ENCODE measurements at places on chromosomes 4 and X.

- no peak for DNase-seq
Observed at GRCh38 chrX:14356401-14356800, 172.9 kb upstream of the GLRA2 start.

GRCh38 chr4:41446391-41446790 lies 91.6 kb upstream of the LIMCH1 start:
- DNase-seq, result no peak

GRCh38 chrX:69993494-69993893 lies 56.2 kb downstream of the AWAT2 start:
- no peak for DNase-seq

GRCh38 chr4:96305030-96305429 lies 465.1 kb downstream of the PDHA2 start:
- no peak for DNase-seq

- no peak for DNase-seq
Observed at GRCh38 chr4:145829629-145830395, 108.8 kb downstream of the ZNF827 start.

GRCh38 chrX:39298821-39299220 lies 497.6 kb downstream of the MID1IP1 start:
- DNase-seq, result no peak

DNA sequence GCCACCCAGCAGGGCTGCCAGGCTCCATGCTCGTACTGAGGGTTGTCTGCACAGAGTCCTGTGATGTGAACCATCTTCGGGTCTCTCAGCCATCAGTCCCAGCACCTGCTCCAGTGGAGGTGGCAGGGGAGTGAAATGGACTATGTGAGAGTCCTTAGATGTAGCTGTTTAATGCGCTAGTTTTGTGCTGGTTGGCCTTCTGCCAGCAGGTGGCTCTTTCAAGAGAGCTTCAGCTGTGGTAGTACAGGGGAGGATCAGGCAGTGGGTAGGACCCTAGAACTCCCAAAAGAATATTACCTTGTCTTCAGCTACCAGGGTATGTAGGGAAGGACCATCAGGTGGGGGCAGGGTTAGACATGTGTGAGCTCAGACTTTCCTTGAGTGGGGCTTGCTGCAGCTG lies 1066.0 kb downstream of the GLUD2 start:
- DNase-seq, result no peak

DNA sequence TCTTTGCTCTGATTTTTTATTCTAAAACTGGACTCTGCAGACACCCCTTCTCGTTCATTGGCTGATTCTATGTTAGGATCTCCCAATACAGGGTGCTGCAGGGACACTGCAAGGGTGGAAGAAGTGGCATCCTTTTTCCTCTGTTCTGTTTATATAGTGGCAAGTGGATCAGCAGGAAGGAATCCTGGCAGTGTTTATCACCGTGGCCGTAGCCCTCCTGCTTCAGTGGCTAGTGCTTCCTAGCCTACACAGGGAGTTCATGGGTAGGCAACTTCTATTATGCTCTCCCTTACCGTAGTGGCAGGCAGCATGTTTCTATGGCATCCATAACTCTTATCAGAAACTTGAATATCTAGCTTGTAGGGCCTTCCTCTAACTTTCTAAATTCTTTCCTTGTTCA lies 6.4 kb upstream of the AP1AR start:
- no peak for DNase-seq

DNA sequence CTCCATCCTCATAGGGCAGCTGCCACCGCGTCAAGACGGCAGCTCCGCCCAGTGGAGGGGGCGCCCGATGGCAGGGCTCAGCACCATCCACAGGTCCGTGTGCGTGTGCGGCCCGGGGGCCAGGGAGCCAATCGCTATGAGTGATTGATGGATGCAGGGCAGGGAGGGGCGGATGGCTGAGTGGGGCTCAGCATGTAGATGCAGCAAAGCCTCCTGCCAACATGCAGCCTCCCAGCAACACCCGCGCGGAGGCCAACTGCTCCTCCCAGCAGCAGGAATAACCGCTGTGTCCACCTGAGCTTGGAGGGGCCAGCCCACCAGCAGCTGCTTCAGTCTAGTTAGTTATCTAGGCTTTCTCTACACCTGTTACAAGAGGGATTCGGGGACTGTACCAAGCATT lies 77.4 kb downstream of the MTMR1 start:
- no peak for DNase-seq

DNA sequence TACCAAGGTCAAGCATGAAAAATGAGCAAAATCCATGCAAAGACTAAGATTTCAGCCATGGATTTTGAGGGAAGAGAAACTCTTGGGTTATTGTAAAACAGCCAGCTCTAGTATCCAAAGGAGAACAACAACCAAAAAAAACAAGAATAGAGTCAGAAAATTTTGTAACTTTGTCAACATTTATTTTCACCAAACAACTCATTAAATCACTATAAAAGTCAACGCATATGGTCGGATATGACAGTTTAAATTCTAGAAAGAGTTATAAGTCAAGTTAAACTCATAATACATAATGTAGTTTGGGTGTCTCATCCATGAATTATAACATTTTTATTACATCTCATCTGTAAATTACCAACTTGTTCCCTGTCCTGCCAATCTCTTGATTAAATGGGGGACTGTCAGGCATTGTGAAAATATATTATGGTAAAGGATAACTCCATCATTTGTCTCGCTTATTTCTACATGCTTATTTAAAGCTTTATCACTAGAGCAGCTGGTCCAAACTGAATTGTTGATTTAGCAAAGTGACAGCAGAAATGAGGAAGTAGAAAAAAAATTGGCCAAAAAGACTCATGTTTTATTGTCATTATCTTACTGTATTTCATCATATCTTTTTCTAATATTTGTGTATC lies 224.8 kb upstream of the NOCT start:
- no peak for DNase-seq

- DNase-seq, result no peak
Observed at GRCh38 chrX:47311932-47312774, 58.2 kb upstream of the ZNF157 start.

DNA sequence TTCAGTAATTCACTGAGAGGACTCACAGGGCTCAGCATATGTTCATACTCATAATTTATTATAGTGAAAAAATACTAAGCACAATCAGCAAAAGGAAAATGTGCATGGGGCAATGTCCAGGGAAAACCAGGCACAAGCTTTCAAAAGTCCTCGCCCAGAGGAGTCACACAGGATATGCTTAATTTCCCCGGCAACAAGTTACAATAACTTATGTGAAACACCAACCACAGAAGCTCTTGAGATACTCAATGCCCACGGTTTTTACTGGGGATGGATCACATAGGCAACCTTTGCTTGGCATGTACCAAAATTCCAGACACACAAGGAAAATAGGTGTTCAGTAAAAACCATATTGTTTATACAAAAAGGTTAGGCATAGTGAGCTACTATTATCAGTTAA lies 38.5 kb upstream of the STPG2 start:
- DNase-seq, result no peak

DNA sequence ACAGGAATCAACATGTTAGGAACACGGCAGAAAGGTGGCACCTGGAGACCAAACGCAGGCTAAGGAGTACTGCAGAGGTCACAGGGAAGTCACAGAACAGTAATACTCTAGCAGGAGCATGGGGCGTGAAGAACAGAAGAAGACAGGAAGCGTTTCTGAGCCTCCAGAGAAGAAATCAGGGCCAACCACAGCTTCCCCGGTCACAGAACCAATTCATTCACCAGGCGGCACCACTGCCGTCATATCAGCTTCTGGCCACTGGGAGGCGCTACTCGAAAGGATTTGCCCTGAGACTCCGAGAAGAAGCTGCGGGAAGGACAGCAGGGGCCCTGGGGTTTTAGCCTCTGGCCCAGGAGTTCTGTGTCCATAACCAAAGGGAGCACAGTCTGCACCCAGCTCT lies 78.0 kb upstream of the DRD5 start:
- DNase-seq, result no peak

GRCh38 chrX:81120258-81120935 lies 81.3 kb downstream of the HMGN5 start:
- no peak for DNase-seq

- DNase-seq, result no peak
Observed at GRCh38 chrX:57752866-57753265, 72.8 kb upstream of the NLRP2B start.

- DNase-seq, result no peak
Observed at GRCh38 chr4:13833171-13833804, 205.8 kb upstream of the BOD1L1 start.

DNA sequence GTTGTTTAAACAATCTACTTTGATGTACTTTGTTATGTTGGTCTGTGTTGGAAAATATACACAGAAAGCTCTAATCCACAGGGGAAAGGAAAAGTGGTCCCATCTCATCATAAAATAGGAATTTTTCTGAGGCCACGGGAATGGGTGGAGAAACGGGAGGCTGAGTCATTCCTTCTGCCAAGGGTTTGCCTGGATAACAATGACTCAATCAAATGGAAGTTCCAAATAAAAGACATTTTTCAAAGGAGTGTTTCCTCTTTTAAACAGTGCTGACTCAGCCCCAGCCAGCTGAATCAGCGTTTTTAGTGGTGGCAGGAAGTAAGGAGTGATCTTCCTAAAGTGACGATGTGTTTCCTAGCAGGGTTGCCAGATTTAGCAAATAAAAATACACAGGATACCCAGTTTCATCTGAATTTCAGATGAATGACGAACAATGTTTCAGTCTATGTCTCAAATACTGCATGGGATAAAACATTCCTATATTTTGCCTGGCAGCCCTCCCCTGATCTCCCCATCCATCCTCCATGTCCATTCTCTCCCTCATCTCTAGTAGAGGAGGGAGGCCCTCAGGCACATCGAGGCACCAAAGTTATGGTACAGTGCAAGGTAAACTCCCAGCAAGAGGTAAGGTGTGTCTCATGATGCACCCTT lies 345.4 kb upstream of the GATB start:
- DNase-seq, result no peak

DNA sequence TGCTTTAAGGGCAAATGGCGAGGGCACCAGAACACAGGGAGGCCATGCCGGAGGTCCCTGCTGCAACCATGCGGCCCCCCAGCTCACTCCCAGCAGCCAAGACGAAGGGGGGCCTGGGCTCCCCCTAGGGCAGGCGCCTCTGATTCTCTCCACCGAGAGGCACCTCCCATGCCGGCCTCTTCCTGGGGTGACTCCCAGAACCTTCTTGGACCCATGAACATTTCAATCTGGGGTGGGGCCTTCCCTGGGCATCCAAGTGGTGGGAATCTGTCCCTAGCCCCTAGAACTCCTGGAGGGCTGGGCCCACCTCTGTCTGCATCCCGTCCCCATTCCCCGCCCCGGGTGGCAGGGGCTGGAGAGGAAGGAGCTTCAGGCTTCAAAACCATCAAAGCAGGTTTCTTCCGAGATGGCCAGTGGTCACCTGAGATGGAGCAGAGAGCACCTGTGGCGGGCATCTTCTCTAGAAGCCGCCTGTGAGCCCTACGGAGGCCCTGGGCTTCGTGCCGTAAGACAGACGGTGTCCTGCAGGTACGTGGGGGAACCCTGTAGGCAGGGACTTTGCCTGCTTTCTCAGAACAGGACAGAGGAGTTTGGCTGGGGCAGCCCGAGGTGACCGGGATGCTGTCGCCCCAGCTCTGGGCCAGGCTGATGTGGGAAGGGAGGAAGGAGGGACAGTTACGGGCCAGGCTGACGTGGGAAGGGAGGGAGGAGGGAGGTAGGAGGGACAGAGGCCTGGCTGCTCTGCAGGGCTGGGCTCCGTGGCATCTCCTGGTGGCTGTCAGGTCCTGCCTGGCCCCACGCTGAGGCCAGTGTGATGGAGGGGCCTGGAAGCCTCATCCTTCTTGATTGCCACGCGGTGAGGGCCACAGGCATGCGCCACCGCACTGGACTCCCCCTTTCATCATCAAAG lies 6.8 kb upstream of the SLC25A6 start:
- no peak for DNase-seq

GRCh38 chr4:121736735-121737351 lies 28.1 kb downstream of the SMIM43 start:
- DNase-seq, result no peak

DNA sequence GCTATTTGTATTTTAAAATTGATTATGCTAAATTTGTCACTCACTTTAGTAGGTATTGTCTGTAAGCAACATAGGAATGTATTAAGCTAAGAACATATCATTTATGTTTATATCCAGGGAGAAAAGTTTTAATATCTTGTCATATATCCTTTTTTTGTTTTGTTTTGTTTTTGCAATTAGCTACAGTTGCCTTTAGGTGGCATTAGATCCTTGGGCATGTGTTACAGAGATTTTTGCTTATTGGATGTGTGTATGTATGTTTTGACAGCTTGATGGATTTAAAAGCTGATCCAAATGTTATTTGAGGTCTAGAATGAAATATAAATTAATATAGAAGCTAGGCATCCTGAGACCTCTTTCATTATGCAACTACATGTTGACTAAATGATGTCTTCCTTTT lies 36.1 kb upstream of the OTUD4 start:
- DNase-seq, result no peak

DNA sequence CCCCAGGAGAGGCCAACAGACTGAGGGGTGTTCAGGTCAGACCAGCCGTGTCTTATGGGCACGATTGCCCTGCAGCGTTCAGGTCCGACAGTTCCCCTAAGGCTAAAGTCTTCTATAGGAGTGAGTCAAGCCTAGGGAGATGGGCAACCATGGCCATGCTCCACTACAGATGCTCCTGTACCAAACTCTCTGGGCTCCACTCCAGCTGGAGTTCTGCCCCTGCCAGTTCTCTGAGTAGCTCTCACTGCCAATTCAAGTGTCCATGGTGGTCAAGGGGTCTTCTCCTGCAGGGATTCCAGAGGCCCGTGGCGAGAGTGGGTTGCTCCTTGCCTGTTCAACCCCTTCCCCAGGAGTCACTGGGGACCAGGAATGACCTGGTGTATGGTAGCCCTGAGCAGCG lies 38.2 kb downstream of the BEX3 start:
- no peak for DNase-seq

DNA sequence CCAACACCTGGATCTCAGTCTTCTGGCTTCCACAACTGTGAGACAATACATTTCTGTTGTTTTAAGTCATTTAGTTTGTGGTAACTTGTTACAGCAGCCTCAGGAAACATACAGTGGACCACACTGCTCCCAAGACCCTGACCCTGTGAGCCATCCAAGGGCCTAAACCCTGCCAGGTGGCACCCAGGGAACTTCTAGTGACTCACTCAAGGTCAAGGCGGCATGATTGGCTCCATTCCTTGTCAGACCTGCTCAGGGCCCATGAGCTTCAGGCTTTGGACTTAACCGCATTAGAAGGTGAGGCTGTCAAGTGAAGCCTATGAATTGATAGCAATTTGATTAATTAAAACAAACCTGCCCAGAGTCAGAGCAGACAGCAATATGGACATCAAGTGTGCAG lies 165.7 kb upstream of the MAMLD1 start:
- no peak for DNase-seq

- DNase-seq, result no peak
Observed at GRCh38 chr4:164550989-164551712, 202.8 kb upstream of the SMIM31 start.

DNA sequence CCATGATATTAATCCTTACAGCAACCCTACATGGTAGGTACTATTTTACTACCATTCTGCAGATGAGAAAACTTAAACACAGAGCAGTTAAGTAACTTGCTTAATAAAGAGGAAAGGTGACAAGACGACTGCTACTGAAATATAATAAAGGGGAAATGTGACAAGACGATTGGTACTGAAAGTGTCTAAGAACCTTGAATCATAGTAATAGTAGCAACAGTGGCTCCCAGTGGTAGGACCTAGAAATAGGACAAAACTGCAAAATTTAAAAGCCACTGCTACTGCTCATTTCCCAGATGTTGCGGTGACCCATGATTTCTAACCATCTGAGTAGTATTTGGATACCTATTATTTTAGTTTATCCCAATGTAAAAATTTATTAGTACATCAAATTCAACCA lies 89.5 kb downstream of the TASL start:
- no peak for DNase-seq

All from left forelimb (tissue), 1 donor.